ENCODE measurements at places on chromosomes 1 and 21. TPM values are rescaled to one million over a fixed set of nuclear protein-coding genes. Genes with fewer than 3 reads are reported as not detected.

CHI3L1 gene
- 0.17 TPM for total RNA-seq

KRTAP19-1 gene
- total RNA-seq = not detected

FHAD1 gene
- total RNA-seq = 0.30 TPM

GJC2 gene
- 1.4 TPM for total RNA-seq

RBP7 gene
- 21.5 TPM for total RNA-seq

FCRL4 gene
- not detected for total RNA-seq

PRKAA2 gene
- total RNA-seq = 90.8 TPM

AQP10 gene
- total RNA-seq = not detected

ATP1A4 gene
- not detected for total RNA-seq
